ENCODE measurements at places on chromosomes 6 and 20.
A peak's percentile ranks its signal among the peaks of the same experiment; 100 is the strongest.

DNA sequence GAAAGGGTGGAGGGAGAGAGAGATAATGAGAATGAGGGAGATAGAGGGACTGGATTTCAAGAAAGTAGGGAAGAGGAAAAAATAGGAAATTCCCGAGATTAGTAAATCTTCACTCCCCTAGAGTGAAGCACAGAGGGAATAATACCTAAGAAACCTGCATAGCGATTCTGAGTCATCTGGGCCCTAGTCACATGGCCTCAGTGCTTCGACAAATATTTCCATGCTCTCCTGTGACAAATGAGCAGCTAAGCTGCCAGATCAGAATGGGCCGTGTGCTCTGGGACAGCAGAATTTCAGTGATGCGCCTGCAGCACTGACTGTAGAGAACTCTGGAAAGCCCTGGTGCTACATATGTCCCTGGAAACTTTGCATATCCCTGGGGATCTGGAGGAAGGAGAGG lies 48.6 kb upstream of the GRIK2 start:
- no peak for DNase-seq

- no peak for DNase-seq
Observed at GRCh38 chr6:168116438-168116974, 37.5 kb upstream of the FRMD1 start.

GRCh38 chr6:155201461-155202226 lies 62.2 kb upstream of the CLDN20 start:
- peak; percentile 89 for DNase-seq

DNA sequence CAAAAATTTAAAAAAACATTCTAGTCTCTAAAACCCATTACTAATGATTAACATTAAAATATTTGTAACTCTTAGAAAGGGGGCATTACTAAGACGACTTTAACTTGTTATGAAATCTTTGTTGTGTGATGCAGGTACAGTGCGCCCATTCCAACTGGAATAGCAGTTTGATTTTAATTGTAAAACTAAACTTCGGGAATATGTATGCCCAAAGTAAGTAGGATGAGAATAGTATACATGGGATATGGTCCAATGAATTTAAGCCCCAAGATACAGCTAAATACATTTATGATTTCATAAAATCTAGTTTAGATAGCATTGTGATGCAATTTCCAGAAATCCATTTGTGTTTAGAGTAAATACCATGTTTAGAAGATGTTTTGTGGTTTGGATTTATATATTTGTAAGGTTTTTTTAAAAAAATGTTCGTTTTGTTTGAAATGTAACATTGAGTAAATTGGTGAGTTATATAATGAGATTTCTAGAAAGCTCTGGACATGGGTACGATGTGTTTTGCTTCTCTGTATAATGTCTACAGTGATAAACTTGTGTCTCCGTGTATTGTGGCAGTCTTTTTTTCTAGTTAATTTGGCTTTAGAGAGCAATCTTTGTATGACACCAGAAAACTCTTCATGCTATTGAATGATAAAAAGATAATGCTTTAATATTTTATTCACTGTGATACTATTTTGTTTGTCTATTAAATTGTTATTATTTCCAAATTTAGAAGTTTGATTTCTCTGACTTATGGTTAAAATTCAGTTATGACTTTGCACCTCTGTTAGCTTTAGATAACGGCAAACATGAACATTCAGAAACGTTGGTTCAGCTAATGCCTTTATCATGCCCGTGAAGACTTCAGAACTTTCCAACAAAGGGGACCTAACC lies 54.8 kb downstream of the RNF182 start:
- no peak for DNase-seq

GRCh38 chr6:5501837-5502236 lies 240.5 kb downstream of the FARS2 start:
- DNase-seq = no peak
